ENCODE measurements at places on chromosomes 6 and 20.

DNA sequence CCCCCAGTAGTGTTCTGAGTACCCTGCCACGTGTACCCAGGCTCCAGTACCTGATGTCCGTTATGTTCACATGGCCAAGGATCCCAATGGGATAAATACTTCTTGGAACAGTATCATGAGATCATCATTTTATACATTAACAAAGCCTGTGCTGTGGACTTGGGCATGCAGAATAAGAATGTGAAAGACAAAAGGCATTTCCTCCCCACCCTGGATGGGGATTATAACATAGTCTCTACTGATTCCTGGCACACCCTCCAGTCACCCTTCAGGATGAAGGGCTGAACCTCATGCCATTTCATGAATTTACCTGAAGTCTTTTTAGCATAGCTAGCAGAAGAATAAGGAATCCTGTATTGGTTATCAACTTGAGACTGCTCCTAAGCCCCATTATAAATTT lies 2.8 kb downstream of the TNFRSF21 start:
- DNase-seq, result no peak

DNA sequence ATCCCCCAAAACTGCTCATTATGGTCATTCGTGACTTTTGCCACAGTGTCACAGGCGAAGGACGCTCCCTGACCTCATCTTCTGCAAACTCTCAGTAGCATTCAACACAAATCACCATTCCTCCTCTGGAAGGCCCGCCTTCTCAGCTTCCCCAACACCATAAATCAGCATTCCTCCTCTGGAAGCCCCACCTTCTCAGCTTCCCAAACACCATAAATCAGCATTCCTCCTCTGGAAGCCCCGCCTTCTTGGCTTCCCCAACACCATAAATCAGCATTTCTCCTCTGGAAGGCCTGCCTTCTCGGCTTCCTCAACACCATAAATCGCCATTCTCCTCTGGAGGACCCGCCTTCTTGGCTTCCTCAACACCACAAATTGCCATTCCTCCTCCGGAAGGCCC lies 288.0 kb upstream of the AGPAT4 start:
- no peak for DNase-seq

GRCh38 chr6:105258816-105259215 lies 79.0 kb upstream of the POPDC3 start:
- DNase-seq, result no peak

DNA sequence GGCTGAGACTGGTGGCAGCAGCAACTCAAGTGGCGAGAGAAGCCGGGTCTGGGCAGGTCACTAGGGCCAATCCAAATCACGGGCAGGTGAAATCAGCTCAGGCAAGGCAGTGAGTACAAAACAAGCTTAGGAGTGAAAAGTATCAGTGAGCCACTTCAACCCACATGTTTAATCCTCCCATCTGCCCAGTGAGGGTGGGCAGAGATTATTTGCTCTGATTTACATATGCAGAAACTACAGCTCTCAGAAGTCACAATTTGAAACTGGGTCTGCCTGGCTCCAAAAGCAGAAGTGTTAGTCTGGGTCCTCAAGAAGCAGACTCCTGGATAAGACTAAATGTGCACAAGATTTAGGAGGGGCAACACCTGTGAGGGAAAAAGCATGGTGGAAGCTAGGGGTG lies 173.7 kb upstream of the LRFN2 start:
- no peak for DNase-seq

GRCh38 chr6:41522780-41523548 lies 23.2 kb upstream of the FOXP4 start:
- DNase-seq, result no peak

DNA sequence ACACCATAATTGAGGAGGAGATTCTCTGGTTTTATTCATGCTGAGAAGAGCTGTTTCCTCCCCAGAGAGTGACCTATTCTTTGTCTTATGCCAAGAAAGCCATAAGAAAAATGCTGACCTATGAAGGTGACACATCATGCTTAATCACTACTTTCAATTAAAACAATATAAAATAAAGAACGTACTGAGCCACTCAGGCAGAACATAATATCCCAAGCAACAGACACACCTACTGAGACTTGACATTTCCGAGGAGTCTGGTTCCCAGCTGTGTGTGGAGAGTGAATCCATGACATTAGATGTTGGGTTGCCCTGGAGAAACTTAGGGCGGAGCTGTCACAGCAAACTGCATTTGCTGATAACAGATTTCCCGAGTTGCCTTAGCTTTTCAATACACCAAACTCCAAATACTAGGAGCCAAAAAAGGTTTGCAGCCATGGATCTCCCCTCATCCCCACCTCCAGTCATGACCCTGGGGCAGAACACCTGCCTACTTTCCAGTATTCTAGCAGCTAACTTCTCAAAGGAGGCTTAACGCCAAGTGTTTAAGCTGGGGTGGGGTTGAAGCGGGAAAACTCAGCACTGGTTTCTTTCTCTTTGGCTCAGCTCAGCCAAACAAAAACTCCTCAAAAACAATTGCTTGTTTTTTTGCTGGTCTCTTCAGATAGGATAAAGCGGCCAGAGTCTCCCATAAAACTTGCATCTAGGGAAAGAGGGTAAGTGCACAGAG lies 92.2 kb downstream of the BACH2 start:
- no peak for DNase-seq

DNA sequence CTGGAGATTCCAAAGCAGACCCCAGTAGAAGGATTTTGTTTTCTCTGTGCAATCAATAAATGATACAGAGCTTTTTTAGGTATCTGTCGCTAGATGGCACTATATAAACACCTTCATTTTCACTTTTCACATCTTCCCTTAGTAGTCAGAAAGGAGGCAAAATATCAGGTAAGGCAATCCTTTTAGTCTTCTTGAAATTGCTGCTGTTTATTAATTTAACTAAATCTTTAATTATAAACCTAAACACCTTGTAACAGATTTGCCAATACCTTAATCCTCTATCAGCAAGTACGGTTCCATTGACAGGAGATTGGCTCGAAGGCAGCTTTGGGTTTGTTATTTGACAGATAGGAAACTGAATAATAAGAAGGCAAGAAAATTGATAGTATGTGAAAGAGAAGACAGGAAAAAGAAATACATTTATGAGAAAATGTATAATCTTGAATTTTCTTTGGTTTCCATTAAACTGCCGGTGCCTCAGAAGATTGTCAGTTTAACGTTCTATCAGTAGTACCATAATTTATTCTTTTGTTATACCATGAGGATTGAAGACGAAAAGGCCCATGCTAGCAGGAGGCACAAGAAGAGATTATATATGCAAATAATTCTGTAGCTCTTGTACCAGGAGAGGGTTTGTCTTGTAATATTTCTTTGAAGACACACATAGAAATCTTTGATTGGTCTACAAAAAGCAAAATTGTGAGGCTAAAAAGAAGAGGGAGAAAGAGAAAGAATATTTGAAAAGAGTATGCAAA lies 23.5 kb upstream of the IBTK start:
- DNase-seq, result no peak

DNA sequence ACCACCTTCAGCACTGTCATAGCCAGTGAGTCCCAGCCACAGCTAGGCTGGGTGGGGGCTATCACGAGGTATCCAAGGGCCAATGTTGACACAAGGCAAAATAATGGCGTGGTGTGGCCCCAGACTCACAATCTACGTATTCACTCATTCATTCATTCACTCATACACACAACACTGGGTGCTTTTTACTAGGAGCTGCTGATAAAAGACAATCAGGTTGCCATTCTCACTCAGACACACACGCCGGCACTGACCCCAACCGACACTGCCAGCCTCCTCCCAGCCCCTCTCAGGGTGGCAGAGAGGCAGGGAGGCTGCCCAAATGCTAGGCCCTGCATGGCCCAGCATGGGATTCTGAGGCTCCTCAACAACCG lies 1.5 kb upstream of the C20orf144 start:
- no peak for DNase-seq

DNA sequence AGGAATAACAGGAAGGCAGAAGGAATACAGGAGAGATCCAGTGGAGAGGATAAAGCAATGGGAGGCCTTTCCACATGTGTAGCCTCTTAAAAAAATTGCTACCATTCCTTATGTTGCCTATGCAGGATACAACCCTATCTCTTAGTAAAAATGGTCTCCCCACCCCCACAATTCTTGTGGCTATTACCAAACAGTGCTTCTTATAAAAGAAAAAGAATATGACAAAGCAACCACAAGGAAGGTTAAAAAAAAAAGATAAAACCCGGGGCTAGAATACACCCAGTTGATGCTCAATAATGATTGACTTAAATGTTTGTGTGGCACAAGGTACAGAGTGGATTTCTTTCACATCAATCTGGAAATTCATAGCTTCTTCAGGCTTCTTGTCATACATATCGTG lies 250.9 kb downstream of the HIVEP2 start:
- no peak for DNase-seq

- DNase-seq, result no peak
Observed at GRCh38 chr6:41586252-41587007, 40.2 kb downstream of the FOXP4 start.

- DNase-seq, result no peak
Observed at GRCh38 chr6:3419624-3420272, 37.1 kb downstream of the SLC22A23 start.

DNA sequence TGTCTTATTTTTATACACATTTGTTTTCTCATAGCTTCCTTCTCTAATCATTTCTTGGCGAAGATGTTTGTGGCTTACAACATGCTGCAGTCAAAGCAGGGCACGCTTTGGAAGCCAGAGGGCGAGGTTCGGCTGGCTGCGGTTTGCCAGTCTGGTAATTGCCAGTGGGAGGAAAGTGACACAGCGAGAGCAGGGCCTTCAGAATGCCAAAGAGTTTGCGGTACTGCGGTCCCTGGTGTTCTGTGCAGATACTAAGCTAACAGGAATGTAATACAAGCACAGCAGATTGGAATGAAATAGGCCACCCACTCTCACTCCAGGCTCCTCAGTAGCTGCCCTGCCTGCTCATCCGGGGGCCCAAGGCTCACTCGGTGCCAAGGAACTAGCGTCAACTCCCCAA lies 58.7 kb upstream of the TGM3 start:
- DNase-seq, result no peak

DNA sequence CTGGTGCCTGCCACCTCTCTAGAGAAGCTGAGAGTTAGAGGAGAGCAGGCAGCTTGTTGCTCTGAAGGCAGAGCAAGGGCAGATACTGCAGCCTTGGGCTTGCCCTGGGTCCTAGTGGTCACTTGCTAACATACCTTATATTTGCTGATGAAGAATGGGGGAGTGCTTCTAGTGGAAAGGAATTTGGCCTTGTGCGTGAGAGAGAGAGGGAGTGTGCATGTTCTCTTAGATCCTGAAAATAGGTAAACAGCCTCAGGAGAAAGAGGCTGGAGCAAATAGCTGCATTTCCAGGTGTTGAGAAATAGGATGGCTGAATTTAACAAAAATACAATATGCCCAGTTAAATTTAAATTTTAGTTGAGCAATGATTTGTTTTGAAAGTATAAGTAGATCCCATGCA lies 724.5 kb upstream of the FLRT3 start:
- DNase-seq, result no peak

- no peak for DNase-seq
Observed at GRCh38 chr6:118644007-118644406, 7.4 kb downstream of the CEP85L start.

DNA sequence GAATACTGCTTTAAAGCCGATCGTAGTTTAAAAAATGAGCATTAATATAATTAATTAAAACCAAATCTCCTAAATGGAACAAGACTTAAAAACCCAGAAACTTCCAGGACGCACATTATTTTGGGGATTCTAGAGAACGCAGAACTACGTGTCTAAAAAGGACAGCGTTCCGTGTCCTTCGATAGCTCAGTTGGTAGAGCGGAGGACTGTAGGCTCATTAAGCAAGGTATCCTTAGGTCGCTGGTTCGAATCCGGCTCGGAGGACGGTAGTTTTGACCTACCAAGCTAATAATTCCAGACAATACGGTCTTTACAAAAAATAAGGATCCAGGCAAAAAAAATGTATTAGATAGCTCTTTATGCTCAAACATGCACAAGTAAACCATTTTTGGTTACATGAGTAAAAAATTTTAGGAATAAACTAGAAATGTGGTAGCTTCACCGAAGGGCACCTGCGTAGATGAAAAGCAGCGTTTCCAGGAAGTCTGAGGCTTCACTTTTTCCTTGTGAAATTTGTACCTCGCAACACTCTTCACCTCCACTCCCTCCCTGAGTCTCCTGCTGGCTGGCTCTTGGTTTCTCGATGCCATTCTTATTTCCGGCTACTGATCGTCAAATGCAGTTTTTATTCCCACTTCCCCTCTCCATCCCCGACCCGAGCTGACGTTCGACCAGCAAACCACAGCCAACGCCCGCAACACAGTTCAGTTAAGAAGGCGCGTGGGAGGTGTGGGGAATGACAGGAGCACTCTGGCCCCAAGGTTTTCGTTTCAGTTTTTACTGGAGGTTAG lies 19.6 kb upstream of the ABT1 start:
- DNase-seq, result no peak

GRCh38 chr6:73264446-73264845 lies 1.4 kb upstream of the KHDC1 start:
- no peak for DNase-seq

DNA sequence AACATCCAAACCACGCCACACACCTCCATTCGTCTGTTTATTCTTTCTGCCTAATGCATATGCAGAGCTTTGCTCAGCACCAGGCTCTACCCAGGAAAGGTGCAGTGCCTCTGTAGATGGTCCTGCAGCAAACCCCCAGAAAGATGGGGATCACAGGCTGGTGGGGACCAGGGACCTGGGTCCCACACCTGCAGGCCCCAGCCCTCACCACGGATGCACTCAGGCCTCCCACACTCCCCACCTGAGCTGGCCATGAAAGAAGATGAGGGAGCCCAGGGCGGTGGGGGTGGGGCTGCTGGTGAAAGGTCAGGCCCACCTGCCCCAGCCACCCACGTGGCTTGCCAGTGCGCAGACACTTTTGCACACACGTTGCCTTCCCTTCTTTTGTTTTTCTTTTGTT lies 217.7 kb downstream of the TAF4 start:
- DNase-seq, result no peak

- no peak for DNase-seq
Observed at GRCh38 chr6:124396361-124396760, 565.9 kb upstream of the RNF217 start.

DNA sequence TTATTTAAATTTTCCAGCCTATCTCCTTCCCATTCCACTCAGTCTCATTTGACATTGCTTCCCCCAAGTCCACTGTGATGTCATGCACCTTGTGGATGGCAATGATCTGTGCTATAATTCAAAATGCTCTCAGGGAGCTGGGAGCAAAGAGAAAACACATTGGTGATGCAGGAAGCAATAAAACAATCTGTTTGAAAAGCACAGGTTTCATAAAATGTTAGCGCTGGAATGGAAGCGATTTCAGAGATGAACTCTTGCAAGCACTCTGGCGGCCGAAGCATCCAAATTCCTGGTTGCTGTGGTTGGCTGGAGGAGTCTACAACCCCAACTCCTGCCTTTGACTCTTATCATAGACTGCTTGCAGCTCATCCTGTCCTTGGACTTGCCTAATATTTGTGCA lies 167.0 kb downstream of the GMPR start:
- DNase-seq, result no peak

- DNase-seq, result no peak
Observed at GRCh38 chr6:165010556-165011535, 298.6 kb downstream of the C6orf118 start.

DNA sequence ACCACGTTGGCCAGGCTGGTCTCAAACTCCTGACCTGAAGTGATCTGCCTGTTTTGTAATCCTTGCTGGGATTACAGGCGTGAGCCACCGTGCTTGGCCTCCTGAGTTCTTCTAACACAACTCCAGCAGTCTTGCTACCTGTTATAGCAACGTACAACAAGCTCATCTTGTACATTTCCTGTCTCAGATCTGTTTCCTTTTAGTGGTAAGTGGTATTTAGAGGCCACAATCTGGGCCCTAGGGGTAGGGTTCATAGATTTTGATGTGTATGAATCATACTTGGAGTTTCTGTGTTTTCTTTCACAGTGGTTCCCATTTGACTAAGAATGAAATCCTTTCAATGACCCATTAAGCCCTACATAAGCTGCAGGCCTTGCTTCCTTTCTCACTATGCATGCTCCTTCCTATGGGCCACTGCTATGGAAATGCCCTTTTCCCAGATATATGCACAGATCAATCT lies 27.1 kb upstream of the SYNCRIP start:
- no peak for DNase-seq
